ENCODE measurements at places on chromosomes 12 and 14.

DNA sequence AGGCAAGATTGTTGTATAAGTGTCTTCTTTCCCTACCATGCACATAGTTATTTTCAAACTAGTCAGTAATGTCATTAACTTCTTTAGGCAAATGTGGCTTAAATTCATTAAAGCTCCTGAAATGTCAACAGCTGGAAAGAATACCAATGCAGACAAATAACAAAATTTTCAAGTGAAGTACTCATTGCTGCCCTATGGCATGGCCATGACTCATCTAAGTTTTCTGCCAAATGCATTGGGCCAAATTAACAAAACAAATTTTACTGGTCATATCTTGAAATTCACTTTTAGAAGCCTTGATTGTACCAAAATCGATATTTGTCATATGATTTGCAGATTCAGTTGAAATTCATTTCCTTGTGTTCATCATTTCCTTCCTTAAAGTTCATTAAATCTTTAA lies 915.9 kb downstream of the SLC6A15 start:
- no peak for DNase-seq

DNA sequence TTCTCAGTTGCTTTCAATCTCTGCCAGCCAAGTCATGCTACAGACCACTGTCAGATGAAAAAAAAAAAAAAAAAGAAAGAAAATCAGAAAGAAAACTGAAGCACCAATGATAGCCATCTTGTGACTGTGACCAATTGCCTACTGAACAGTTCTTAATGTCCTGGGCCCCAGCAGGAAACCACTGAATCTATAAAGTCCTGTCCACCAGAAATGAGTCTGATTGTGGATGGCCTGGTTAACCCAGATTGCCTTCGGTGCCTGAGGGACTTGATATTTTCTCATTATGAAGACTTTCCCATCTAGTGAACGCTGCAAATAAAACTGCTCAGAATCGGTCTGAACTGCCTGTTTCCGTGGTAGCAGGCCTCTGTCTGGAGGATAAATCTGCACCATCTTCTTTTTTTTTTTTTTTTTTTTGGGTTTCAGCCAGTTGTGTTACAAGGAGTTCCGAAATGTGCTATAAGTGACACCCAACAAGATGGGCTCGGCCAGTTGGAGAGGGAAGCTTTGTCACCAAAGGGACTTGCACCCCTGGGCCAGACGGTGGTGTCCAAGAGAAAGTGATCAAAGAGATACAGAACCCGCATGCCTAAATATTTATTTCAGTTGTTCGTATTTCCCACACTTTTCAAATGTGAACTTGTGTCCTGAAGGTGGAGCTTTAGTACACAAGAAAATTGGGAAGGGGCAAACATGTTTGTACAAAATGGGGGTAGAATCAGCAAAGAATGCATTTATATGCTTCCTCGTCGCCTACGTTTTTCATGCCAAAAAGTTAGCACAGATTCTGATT lies 3.0 kb upstream of the PLXNC1 start:
- DNase-seq: peak; percentile 20

GRCh38 chr14:61218157-61218556 lies 63.0 kb downstream of the TMEM30B start:
- no peak for DNase-seq

- no peak for DNase-seq
These were observed 8.9 kb upstream of the SPTLC2 start for GRCh38 chr14:77625360-77625759.

DNA sequence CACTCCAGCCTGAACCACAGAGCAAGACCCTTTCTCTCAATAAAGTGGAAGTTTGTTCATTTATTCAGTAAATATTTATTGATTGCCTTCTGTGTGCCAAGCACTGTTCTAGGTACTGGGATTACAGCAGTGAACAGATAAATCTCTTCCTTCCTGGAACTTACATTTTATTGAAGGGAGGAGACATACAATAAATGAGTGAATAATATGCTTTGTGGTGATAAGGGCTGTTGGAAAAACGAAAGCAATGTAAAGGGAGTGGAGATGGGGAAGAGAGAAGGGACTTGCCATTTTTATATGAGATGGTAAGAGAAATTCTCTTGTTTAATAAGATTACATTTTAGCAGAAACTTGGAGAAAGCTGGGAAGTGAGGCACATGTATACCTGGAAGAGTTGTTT lies 1.6 kb downstream of the GSKIP start:
- no peak for DNase-seq

- no peak for DNase-seq
These were observed 759.1 kb downstream of the GALC start for GRCh38 chr14:87233806-87234384.

- DNase-seq: peak; percentile 81
These were observed 42.0 kb upstream of the GPR68 start for GRCh38 chr14:91286530-91286937.

DNA sequence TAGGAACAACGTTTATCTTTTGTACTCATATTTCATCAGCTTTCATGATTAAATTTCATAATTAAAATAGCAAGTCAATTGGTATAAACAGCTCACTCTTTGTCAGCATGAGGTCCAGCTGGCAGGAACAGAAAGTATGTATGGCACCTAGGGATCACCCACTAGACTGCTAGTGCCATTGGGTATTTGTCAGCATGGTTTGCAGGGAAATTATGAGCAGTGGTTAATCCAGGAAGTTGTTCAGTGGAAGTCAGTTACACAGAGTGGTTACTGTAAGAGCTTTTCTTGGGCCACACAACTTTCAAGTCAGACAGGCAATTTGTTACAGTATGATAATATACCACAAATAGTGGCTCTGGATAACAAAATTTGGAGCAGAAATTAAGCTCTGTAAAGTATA lies 340.3 kb upstream of the RGS6 start:
- DNase-seq: peak; percentile 43

DNA sequence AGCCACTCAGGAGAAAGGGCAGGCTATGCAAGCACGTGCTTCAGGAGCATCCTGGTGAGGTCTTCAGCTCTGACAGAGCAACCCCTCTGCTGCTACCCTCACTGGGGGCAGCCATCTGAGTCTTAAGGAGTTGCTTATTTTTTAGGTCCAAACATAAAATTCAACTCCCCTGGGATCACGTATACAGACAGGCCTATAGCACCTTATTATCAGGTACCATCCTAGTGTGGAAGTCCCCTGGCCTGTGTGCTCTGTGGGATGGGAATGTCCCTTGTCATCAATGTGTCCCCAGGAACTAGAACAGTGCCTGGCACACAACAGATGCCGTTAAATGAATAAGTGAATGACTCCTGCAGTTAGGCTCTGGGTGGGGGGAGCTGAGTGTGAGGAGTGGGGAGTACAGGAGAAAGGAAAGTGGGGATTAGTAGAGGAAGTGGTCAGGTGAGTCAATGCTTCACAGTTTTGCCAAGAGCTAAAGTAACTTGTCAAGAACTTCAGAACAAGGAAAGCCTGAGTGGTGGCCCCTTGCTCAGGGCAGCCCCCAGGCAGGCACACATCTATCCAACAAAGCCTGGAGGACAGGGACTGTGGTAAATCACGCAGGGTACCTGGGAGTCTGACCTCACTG lies 33.5 kb downstream of the DAD1 start:
- no peak for DNase-seq

GRCh38 chr12:638953-639557 lies 24.2 kb downstream of the NINJ2 start:
- no peak for DNase-seq

DNA sequence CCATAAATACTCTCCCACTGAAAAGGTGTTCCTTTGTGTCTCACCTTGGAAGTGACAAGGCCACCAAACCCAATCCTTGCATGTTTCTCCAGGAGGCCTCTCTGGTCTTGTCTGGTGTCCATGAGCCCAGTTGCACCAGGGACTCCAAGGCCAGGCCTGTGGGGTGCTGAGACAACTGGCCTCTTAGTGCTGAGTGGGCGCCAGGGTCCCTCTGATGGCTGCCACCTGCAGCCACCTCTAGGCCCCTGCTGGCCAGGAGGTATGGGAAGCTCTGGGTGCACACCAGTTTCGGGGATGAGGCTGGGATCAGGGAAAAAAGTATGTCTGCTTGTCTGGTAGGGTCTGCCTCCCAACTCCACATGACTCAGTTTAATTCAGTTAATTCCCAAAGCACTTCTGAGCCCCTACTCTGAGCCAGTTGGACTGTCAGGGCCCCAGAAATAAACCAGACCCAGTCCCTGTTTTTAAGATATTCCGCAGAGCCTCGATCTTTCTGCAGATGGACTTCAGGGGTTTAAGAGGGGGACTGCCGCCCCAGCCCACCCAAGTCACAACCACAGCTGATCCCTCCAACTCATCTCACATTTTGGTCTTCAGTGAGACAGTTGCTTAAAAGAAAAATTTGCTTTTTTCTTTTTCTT lies 15.0 kb upstream of the FAM181A start:
- DNase-seq: no peak

DNA sequence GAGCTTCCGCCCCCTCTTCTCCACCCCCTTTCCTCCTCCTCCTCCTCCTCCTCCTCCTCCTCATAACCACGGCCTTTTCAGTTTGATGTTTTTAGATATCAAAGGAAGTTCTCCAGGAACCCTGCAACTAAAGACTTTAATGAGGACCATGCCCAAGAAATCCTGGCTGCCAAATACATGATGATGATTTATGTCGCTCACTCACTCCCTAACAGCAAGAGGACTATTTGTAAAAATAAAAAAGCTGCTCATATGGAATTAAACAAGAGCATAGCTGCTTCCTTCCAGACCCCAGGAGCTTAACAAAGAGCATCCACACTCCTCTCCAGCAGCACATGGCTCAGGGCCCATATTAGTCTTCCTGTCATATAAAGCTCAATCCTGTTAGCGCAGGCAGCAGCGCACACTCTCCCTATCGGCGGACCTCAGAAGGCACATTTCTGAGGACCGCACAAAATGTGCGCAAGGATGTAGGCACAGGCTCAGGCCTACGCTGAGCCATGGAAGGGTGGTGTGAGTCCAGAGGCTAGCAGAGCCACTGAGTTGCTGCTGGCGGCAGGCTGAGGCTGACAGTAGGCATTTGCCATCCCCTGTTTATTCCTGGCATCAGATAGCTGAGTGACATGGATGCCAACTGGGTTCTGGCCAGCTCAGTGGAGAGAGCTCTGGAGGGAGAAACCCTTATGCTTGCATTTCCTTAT lies 232.8 kb downstream of the MSRB3 start:
- DNase-seq: peak; percentile 51

- no peak for DNase-seq
These were observed 71.3 kb downstream of the CHGA start for GRCh38 chr14:92994131-92994676.

- no peak for DNase-seq
These were observed 12.9 kb downstream of the ST8SIA1 start for GRCh38 chr12:22321638-22322037.

DNA sequence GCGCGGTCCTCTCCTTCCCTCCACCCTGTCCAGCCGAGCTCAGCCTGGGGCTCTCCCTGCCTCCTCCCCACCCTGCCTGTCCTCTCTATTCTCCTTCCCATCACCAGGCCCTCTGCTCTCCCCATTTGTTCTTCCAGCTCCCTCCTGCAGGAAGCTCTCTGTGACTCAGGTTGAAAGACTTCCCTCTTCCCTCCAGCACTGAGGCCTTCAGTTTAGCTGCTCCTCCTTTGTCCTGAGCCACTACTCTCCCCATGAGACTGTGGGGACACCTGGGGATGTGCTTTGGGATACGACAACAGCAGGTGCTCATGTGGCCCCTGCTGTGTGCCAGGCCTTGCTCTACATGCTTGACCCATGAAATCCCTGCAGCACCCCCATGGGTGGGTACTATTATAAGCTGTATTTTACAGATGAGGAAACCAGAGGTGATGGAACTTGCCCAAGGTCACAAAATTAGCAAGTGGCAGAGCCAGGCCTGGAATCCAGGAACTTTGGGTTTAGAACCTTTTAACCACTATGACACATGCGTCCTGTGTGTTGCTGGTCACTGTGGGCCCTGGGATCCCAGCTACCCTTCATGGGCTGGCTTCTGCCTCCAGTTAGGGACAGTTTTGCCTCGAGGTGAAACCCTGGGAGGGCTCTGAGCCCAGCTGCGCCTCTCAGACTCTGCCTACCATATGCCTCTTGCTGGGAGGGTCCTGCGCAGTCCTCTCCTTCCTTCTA lies 5.5 kb downstream of the KRT80 start:
- DNase-seq: no peak

DNA sequence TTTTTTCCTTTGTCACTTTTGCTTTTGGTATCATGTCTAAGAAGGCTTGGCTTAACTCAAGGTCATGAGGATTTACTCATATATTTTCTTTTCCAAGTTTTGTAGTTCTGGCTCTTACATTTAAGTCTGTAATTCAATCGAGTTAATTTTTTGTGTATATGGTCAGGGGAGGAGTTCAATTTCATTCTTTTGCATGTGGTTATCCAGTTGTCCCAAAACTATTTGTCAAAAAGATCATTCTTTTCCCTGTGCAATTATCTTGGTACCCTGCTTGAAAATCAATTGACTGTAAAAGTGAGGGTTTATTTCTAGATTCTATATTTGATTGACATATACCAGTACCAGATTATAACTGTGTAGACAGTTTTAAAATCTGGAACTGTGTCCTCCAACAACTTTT lies 10.2 kb downstream of the USP15 start:
- DNase-seq: no peak

DNA sequence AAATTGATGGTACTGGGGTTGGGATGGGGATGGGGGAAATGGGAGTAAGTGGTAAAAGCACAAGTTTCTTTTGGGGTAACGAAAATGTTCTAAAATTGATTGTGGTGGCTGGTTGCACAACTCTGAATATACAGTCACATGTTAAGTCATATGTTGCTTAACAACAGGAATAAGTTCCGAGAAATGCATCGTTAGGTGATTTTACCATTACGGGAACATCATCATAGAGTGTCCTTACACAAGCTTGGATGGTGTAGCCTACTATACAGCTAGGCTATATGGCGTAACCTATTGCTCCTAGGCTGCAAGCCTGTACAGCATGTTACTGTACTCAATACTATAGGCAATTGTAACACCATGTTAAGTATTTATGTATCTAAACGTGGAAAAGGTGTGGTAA lies 31.0 kb downstream of the ITGA7 start:
- no peak for DNase-seq

DNA sequence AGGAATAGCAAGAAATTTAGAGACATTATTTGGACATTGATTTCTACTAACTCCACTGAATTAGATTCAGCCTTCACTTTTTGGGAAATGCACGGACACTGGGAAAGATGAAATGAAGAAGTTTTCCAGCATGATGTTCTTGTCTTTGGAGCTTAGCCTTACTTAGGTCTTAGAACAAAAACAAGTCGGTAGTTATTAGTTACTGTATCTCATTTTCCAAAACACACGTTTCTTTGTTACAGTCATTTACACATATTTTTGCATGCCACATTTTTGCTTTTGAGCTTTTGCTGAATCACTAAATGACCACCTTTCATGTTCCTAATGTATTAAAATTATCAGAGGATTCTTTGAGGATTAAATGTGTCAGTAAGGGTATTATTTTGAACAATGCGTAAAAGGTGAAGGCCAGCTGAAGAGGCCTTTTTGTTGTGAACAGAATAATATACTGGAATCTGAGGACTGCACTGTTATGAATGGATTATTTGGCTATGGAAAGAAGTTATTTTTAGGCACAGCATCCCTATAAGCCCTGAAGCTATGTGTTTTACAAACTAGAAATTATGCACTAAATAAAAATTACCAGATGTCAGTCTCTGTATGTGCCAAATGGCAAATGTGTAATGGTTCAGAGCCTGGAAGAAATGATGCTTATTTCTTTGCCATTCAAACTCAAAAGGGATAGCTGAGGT lies 138.2 kb downstream of the SRGAP1 start:
- no peak for DNase-seq

Data from NCI-H82 (cell line).